C1 segment of cervical spinal cord (tissue), 14 donors: ENCODE measurements at places on chromosomes 12 and 14.

- no peak for DNase-seq
These were observed 37.6 kb downstream of the FERMT2 start for GRCh38 chr14:52913271-52913670.

DNA sequence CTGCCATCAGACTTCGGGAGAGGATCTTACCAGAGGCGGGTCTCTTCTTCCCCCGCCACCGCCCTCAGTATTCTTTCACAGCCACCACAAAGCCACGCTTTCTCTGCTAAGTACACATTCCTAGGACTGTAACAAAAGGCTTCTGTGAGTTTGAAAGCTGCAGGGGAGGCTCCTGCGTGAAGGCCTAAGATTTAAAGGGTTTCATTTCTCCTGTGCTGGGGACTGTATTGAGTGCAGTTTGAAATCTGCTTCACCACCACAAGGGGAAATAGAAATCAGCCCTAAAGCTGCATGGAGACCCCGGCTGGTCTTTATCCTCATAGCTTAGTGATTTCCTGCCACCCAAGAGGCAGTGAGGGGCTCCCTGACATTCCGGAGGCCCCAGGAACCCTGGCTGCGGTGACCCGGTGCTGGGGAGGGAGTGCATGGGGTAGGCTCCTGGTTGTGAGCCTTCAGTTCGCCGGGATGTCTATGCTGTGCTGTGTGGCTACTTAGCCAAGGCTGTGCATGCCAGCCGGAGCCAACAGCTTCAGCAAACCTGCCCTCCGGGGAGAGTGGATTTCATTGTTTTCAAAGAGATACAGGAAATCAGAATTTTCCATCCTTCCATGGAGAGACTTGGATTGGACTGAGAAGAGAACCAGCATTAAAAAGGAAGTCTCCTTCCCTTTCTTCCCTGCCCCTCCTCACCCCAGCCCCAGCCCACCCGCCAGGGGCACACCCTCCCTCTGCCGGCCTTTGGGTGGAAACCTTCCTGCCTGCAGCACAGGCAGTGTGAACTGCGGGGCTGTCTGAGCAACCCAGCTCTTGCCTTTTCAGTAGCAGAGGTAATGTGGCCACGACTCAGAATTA lies 163.3 kb downstream of the ETV6 start:
- DNase-seq, result peak; percentile 68

GRCh38 chr12:122942637-122943036 lies 23.6 kb downstream of the ABCB9 start:
- DNase-seq, result no peak

- peak; percentile 64 for DNase-seq
These were observed at the start of gene SAMD4A for GRCh38 chr14:54566410-54567223. Gene SAMD4A (plus strand): TSS chr14:54567128. CDS start chr14:54567917, 789 bp downstream.

DNA sequence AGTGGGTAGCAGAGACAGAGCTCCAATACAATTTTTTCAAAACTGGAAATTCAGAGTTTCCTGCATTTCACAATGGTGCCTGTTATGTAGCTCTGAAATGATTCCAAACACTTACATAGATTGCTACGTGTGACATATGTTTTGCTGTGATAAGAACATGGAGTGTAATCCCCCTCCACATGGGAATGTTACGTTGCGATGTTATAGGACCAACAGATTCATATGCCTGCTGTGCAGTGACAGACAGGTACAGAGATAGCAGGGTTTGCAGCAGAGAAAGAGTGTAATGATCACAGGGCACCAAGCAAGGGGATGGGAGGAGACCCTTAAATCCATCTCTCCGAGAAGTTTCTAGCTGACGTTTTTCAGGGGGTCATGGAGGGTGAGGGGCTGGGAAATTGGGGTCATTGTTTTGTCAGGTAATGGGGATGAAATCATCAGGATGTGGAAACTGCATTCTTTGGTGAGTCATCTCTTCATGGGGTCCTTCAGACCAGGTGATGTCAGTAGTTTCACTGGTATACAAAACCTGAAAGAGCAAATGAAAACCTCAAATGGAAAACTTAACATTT lies 76.6 kb upstream of the OSBPL8 start:
- DNase-seq, result no peak

GRCh38 chr12:12925388-12925787 lies 26.6 kb downstream of the GPRC5D start:
- no peak for DNase-seq

GRCh38 chr14:101681795-101682194 lies 79.7 kb upstream of the PPP2R5C start:
- no peak for DNase-seq

GRCh38 chr14:102872020-102872419 lies 50.4 kb upstream of the AMN start:
- no peak for DNase-seq

GRCh38 chr14:95774265-95775160 lies 60.6 kb upstream of the TCL1A start:
- no peak for DNase-seq

- no peak for DNase-seq
These were observed 29.9 kb downstream of the CLEC2D start for GRCh38 chr12:9699269-9699897.

- DNase-seq, result no peak
These were observed 20.2 kb upstream of the SERPINA1 start for GRCh38 chr14:94408546-94409095.

GRCh38 chr12:84585776-84586395 lies 326.7 kb downstream of the SLC6A15 start:
- DNase-seq, result no peak

DNA sequence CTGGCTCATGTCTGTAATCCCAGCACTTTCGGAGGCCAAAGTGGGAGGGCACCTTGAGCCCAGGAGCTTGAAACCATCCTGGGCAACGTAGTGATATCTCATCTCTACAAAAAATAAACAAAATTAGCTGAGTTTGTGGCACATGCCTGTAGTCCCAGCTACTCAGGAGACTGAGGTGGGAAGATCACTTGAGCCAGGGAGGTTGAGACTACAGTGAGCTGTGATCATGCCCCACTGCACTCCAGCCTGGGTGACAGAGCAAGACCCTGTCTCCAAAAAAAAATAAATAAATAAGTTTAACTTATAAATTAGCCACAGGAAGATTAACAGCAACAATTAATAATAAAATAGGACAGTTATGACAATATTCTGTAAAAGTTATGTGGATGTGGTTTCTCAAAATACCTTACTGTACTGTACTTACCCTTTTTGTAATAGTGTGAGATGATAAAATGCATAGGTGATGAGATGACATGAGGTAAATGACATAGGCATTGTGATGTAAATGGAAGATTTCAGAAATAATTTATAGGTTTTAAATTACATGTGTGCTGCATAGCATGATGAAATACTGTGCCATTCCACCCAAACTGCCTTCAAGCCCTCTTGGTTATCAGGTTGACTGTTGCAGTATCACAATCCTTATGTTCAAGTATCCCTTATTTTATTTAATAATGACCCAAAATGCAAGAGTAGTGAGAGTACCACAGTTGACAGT lies 22.0 kb downstream of the USP15 start:
- no peak for DNase-seq

DNA sequence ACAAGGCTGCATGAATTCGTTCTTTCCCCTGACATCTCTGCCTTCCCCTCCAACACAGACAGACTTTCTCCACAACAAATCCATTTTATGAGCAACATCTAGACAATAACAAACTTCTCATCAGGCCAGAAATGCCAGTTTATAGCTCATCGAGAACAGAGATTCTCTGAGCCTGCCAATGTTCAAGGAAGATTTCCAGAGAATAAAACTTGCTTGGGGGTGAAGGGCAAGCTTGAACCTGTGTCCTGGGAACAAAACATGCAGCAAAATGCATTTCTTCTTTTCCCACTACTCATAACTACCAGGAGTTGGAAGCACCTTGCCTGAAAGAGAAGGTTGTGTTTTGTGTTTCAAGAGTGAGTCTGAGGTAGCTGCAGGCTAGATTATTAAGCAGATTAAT lies 6.8 kb downstream of the MAP1LC3B2 start:
- DNase-seq, result no peak

- DNase-seq, result no peak
These were observed 368.3 kb downstream of the ZFP36L1 start for GRCh38 chr14:68424443-68425172.

DNA sequence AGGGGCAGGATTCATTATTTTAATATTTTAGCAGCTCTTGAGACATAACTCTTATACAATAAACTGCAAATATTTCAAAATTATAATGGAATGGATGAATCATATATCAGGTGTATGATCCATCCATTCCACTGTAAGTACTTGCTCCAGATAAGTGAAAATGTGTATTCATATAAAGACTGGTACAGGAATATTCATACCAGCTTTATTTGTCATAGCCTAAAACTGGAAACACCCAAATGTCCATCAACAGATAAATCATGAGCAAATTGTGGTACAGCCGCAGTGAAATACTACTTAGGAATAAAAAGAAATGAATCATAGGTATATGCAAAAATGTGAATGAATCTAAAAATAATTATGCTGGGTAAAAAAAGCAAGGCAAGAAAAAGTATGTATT lies 263.6 kb upstream of the SYT10 start:
- no peak for DNase-seq

- no peak for DNase-seq
These were observed 171.9 kb downstream of the PRKCH start for GRCh38 chr14:61493239-61493638.

DNA sequence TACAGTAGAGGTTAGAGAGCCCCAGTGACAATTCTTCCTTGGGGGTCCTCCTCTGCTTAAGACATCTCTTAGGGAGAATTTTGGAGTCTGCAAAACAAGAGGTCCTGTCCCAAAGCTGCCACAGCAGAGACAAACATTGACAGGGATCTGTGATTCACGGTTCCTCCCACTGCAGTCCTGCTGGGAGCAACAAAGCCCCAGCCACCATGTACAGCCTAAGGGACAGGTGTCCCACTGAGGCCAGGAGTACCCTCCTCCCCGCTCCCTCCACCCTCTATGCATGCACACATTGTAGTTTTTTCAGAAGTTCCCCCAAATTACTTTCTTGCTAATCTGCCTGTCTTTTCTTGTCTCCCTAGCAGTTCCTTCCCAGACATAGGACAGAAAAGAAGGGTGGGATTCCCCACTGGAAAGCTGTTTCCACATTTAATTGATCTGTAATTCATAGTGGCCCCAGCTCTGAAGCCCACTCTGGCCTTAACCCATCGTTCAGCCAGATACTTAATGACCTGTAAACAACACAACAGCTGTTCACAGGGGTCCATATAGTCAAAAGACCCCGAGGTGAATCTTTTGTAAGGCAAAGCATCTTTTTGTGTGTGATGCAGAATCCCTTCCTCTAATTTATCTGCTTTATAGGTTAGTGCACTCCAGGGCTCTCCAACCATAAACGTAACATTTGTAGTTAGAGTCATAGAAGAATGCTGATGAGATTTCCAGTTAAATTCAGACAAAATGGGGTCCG lies 13.9 kb upstream of the PRICKLE1 start:
- DNase-seq, result no peak

DNA sequence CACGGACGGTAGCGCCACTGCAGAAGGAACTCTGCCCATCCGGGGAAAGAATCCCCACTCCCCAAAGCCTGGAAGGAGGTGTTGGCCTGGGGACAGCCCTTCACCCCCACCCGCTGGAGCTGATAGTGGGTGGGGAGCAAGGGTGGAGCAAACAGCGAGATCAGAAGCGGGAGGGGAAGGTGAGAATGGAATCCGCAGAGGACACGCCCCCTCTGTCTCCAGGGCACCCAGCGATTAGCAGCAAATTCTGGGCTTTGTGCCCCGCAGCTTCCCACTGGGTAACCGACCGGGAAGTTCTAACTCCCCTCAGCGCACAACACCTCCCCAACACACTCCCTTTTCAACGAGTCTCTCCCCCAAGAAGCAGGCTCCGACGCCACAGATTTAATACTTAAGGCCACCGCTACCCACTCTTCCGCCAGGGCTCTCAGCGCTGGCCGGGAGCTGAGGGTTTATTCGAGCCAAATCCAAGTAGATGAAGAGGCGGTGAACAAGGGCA lies 1.4 kb downstream of the SLC25A29 start:
- no peak for DNase-seq

DNA sequence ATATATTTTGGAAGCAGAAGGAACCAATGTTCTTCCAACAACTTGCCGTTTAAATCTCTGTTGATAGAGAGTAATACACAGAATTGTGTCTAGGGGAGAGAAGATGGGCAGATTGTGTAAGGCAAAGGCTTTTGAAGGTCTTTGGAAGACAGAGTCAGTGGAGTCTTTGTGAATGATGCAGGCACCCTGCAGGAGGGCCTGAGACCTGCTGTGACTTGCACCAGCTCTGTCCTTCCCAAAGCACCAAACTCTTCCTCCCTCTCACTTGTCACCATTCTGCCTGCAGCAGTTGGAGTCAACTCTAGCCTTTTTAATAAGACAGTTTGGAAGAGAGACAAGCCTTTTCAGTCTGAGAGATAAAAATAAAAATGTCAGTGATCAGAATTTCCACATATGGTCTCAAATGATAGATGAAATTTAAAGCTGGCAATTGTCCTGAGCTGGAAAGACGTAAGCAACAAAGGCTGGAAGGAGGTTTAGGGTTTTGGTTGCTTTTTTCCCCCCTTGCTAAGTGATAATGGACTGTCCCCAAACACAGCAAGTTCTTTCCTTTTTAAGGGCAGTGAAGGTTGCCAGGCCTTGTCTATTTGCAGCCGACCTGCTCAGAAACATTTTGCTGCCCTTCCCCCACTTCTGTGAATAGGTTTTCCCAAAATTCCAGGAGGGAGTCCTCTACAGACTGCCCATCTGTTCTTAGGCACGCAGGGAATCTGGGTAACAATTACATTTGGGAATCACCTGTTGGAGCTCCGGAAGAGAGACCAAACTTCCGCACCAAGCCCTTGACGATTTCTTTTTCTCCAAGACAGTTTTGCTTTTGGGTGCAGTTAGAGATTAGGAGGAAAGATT lies 103.0 kb upstream of the NTF3 start:
- DNase-seq, result no peak

GRCh38 chr14:74140374-74140850 lies 55.7 kb downstream of the LIN52 start:
- DNase-seq, result peak; percentile 4

GRCh38 chr14:95998656-95999055 lies 40.5 kb upstream of the C14orf132 start:
- no peak for DNase-seq

- no peak for DNase-seq
These were observed 204.5 kb upstream of the PPFIA2 start for GRCh38 chr12:81963636-81964035.

GRCh38 chr12:66803930-66804329 lies 125.1 kb upstream of the GRIP1 start:
- no peak for DNase-seq

DNA sequence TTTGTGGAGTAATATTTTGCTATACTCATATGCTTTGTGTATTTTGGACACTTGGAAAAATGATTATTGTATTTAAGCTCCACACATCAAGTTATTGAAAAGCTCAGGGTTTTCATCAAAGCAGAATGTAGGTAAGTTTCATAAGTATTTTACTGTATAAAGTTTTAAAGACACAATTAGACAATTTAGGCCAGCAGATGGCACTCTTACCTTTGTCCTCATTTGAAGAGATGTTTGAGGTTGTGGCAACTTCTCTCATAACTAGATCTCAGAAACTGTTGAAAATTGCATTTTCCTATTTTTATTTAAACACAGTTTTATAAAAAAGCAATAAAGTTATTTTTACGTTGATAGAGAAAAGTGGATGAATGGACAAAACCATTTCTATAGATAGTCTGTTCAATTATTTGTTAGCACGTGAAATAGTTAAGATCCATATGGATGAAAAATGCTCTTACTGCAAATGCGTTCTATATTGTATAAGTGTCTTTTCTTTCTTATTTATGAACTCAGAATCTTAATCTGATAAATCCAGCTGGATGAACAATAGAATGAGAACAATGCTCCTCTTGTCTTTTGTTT lies 300.0 kb downstream of the AEBP2 start:
- no peak for DNase-seq
